ENCODE measurements at places on chromosomes 4 and X.

DNA sequence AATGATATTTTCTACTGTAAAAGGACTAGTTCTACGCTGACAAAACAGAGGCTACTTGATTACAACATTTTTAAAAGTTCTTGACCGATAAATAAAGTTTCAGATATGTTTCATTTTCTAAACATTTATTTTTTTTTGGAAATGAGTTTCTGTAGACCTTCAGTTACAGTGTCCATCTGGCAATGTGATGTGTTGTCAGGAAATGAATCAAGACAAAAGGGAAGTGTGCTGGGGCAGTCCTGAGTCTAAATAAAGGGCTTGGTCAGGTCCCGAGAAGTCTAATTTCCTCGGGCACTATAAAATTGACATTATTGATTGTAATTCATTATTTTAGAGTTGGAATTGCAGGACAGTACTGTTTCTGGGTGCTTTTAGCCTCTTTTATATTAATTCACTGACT lies 57.0 kb upstream of the FTHL17 start:
- DNase-seq, result no peak

GRCh38 chr4:14035076-14035475 lies 407.6 kb upstream of the BOD1L1 start:
- DNase-seq, result no peak

DNA sequence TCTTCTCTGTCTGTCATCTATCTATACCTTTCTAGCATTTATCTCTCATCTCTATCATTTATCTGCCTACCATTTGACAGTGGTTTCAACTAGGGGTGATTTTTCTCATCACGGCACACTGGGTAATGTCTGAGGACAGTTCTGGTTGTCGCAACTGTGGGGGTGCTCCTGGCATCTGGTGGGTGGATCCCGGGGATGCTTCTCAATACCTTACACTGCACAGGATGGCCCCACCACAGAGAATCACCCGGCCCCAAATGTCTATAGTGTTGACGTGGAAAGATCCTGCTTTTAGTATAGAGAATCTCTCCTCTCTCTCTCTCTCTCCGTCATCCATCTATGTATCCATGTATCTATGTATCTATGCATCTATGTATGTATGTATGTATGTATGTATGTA lies 7.2 kb downstream of the P2RY8 start:
- DNase-seq, result no peak

- no peak for DNase-seq
These were observed 130.9 kb upstream of the CASK start for GRCh38 chrX:42054256-42054655.

DNA sequence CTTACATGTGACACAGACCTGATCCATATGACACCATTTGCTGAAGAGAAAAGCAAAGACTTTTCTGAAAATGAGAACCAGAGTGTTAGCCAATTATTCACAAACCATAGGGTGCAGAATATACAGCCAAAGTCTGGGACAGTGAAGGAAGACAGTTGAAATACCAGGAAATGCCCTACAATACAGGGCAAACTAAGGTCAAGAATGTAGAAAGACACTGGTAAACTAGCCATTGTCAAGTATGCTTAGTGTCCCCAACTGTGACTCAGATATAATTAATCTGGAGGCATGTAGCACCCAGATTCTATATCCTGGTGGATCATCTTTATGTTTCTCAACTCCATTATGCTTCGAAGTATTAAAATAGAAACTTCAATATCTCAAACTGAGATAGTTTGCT lies 200.9 kb upstream of the FSTL5 start:
- DNase-seq, result no peak

GRCh38 chr4:53781629-53782457 lies 190.6 kb upstream of the LNX1 start:
- no peak for DNase-seq

DNA sequence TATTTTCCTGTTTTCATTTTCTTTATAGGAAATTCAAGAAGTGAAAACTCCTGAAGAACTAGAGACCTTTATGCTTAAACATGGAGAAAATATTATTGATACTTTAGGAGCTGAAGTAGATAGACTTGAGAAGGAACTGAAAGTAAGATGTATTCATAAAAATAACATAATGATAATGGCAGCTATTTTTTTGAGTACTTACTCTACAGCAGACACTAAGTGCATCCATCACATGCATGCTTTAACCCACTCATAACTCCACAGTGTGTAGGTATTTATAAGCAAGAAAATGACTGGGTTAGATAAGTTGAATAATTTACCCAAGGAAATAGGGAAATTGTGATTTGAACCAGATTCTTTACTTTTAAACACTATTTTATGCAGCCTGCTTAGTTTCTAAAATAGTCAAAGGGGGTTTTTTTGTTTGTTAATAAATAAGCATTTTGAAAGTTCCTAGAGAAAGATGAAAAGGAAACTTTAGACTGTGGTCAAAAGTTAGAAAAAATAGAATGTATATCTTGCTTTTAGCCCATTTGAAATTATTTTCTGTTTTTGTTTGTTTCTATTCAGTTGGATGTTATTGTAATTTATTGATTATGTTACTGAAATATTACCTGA lies 74.2 kb downstream of the BEND4 start:
- DNase-seq, result no peak

GRCh38 chr4:25184056-25184455 lies 23.8 kb upstream of the SEPSECS start:
- no peak for DNase-seq

- DNase-seq, result no peak
These were observed 96.6 kb downstream of the STPG2 start for GRCh38 chr4:98046665-98047064.

- no peak for DNase-seq
These were observed 27.5 kb downstream of the ARX start for GRCh38 chrX:24988314-24988713.

- DNase-seq, result no peak
These were observed 177.8 kb upstream of the GK2 start for GRCh38 chr4:79585834-79586233.

DNA sequence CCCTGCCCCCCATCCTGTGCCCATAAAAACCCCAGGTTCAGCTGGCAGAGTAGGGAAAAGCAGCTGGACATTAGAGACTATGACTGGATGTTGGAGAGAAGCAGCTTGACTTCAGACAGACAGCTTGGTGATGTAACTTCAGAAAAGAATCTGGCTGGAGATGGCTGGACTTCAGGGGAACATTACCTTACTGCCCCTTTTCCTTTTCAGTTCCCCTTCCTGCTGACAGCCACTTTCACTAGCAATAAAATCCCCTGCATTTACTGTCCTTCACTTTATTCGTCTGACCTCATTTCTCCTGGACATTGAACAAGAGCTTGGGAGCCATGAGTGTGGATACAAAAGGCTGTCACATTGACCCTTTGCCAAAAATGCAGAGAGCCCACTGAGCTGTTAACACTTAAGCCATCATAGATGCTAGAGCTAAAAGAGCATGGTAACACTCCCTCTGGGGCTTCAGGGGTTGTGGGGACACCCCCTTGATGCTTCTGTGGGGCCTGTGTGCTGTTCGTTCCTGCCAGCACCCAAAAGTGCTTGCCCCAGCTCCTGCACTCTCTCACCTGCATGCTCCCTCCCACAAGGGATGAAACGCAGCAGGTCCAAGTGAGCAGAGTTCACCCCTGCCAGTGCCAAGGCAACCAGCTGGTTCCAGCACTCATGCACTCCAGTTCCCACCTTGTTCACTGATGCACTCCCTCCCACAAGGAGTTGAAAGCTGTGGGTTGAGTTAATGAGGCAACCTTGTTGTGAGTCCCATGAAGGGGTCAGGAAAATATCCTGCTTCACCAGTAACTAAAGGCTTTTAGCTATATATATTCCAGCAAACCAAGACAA lies 263.8 kb upstream of the NDST3 start:
- no peak for DNase-seq

Measured in head of caudate nucleus (tissue), 42 donors.